Ovary (tissue), 10 donors: ENCODE measurements at places on chromosomes 1 and 21. TPM values are rescaled to one million over a fixed set of nuclear protein-coding genes. Genes with fewer than 3 reads are reported as not detected.

TRAF3IP3 gene
- 2.0 TPM for total RNA-seq

C1orf74 gene
- 1.4 TPM for total RNA-seq

MROH9 gene
- 0.07 TPM for total RNA-seq

ALX3 gene
- 0.20 TPM for total RNA-seq

ADAMTS4 gene
- 125 TPM for total RNA-seq

ELOA gene
- total RNA-seq = 30.2 TPM

DNA sequence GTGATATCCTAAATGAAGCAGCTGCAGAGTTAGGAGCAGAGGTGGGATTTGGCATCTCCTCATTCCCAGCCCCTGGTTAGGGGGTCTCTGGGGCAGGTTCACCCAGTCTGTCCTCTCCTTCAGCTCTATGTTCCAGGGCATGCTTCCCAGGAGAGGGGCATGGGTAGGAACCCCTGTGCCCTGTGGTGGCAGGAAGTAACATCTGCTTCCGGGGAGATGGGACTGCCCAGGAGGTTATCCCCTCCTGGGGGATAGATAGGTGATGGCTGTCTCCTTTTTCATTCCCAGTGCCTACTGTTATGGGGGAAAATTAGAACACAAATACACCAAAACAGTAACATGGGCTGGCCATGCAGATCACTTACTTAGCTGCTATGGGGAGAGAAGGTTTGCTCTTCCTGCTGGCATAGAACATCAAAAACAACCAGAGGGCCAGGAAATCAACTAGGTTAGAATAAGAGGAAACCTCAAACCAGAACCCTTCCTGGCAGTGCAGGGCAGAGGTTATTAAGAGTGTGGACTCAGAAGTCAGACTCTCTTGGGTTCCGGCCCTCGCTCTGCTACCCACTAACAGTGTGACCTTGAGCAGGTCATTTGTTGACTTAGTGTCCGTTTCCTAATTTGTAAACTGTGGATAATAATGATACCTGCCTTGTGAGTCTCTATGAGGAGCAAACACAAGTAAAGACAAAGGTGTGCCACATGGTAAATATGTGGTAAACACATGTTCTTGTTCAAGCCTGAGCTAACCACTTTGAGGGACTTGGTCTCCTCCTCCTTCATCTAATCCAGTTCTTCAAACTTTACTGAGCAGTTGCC lies 157.8 kb upstream of the JUN start:
- DNase-seq = no peak

GRCh38 chr1:87951852-87952251 lies 623.2 kb downstream of the LMO4 start:
- DNase-seq = no peak

GRCh38 chr1:12504601-12505000 lies 113.4 kb downstream of the DHRS3 start:
- no peak for DNase-seq

DNA sequence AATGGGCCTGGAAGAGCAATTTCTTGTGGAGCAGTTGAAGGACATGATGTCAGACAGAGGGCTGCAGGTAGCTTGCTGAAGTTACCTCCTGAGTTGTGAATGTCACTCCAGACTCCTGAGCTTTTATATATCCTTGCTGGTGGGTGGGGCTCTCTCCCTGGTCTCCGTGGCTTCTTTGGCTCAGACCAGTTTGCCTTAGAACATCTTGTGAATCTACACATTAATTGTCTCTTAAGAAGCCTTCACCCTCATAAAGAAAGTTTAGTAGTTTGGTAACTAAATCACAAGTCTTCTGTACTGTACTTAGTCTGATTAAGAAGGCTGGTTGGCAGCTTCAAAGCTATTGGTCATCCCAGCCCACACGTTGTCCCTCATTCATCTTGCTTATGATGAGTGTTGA lies at the start of gene KRTAP11-1:
Gene KRTAP11-1 (minus strand): TSS at position 101 of the 400 bp plus-strand sequence. CDS start 56 bp downstream, at position 45.
- no peak for DNase-seq

GRCh38 chr1:6127587-6128163 lies 52.4 kb downstream of the CHD5 start:
- peak; percentile 78 for DNase-seq

- no peak for DNase-seq
Measured at GRCh38 chr1:73832276-73833181, 365.4 kb downstream of the LRRIQ3 start.

DNA sequence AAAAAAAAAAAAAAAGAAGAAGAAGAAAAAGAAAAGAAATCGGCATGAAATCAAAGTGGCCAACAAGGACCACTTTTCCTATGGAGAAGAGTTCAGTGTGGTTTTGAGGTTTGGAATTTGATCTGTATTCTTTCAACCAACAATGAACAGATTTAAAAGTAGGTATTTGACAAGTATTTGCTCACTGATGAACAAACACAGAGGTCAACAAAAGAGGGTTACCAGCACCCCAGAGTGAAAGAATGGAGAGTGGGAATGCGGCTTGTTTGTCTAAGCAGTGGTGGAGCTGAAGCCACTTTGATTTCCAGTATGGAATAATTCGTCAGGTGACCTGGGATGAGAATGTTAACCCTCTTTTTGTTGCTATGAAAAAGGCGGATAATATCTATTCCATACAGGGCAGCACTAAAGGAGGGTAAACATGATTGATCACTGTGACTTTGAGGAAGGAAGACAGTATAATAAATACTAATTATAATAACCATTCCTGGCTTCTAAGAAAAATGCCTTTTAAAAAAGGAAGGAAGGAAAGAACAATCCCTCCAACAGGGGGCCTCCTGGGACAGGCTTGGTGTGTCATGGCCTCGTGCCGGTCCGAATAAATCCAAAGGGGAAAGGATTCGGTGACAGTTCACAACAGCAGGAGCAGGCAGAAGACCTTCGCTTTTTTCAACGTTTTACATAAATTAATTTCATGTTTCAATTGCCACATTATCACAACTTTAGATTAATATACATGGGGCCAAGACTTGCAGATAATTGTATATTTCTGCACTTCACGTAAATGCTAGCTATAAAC lies 37.2 kb upstream of the SIM2 start:
- DNase-seq = no peak

- DNase-seq = no peak
Measured at GRCh38 chr1:31752952-31753475, 11.1 kb downstream of the ADGRB2 start.
